ENCODE measurements at places on chromosomes 7 and 10.

DNA sequence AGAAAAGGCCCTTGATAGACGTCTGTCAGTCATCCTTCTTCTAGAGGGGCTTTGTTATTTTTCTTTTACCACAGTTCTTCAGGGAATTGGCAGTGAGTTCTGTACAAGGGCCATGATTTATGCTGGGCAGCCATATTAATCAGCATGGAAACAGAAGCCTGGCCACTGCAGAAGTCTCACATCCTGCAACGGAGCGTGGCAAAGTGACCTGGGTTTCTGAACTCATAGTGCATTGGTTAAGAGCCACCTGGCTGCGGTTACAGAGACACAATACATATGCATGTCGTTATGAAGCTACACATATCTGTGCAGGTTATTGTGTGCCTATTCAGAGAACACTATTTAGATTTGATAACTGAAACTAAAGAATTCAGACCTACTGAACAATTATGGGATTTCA lies 419.4 kb upstream of the CELF2 start:
- no peak for DNase-seq

DNA sequence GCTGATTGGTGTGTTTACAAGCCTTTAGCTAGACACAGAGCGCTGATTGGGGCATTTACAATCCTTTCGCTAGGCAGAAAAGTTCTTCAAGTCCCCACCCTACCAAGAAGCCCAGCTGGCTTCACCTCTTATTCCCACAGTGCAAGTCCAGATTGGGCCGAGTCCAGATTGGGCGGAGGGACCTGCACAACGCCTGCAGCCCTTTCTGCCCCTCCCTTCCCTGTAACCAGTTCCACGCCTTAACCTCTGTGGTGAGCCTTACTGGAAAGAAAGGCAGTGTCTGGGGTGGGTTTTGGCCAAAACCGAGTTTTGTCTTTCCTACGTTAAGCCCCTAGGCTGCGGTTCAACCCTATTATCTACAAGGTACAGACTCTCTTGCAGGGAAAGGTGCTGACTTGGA lies 268.7 kb downstream of the ZEB1 start:
- DNase-seq = no peak

DNA sequence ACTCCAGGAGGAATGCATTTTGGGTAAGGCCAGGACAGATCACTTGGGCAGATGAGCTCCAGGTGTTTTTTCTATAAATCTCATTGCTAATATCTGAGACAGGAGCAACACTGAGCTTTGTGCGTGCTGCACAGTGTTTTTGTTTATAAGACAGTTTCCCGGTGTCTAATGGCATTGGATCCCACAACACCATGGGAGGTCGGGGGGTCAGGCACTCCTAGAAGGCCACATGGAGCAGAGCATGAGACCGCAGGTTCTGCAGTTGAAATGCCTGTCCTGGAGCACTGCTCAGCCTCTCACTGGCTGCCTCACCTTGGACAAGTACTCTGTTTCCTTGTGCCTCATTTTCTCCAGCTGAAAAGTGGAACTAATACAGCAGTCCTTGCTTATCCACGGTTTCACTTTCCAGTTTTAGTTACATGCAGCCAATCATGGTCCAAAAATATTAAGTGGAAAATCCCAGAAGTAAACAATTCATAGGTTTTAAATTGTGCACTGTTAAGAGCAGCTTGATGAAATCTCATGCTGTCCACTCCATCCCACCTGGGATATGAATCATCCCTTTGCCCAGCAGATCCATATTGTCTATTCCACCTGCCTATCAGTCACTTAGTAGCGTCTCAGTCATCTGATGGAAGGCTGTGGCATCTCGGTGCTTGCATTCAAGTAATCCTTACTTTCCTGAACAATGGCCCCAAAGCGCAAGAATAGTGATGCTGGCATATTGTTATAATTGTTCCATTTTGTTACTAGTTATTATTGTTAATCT lies 35.2 kb downstream of the ATXN7L1 start:
- DNase-seq = no peak

DNA sequence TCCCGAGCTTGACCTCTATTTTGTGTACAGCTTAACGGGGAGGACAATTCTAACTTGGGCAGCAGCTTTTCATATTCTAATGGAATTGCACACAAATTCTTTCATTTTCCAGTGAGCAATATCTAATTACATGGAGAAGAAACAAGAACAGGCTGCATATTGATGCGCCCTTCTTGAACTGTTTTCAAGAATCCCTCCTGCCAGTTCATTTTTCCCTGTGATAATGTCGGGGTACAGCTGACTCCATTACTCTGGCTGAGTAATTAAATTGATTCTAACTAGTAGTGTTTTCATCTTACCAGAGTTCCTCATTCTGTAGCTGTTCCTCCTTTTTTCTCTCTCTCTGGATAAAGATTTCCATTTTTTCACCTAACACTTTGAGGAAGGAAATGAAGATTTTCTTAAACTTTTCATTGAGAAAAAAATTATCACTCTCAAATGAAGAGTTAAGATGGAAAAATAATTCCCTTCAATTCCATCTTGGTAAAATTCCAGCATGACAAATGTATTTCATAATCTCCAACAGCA lies 190.9 kb downstream of the FANK1 start:
- DNase-seq = no peak

DNA sequence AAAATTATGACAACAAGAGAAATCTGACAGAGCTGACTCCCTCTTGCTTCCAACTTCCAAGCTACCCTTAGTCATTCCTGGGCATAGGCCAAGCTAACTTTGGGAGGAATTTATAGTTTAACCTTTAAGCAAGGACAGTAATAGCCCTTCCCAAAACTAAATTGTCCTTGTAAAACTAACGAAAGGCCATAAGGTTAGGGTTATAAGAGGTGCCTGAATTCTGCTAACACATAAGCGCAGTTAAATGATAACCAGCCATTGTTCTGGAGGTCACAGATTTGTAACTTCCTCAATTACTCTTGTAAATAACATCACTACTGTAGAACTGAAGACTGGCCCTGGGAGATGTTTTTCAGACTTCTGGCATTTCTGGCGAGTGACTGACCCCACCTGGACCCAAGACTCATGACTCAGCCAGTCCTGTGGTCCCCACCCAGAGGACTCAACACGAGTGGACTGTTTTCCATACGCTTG lies 481.2 kb downstream of the KCNMA1 start:
- no peak for DNase-seq

GRCh38 chr10:17736223-17736622 lies 15.8 kb upstream of the TMEM236 start:
- no peak for DNase-seq

DNA sequence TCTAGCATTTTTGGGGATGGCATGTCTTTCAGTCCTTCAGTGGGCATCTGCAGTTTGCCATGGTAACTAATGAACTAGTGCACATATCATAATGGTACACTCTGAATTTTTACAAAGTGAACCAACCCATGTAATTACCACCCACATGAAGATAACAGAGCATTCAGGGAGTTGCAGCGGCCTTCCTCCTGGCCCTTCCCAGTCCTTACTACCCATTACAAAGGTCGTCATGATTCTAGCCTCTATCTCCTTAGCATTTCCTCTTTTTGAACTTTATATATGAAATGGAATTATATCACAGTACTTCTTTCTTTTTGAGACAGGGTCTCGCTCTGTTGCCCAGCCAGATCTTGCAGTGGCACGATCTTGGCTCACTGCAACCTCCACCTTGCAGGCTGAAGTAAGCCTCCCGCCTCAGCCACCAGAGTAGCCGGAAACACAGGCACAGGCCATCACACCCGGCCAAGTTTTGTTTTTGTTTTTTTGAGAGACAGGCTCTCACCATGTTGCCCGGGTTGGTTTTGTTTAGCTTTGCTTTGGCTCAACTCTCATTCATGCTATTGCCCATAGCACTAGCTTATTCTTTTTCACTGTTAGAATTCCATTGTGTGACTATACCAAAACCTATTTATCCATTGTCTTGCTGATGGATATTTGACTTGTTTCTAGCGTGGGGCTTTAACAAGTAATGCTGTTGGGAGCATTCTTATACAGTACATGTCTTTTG lies 79.2 kb downstream of the APBB1IP start:
- no peak for DNase-seq

- no peak for DNase-seq
Observed at GRCh38 chr7:132446260-132446659, 130.0 kb downstream of the PLXNA4 start.

GRCh38 chr10:32004161-32004591 lies 52.0 kb downstream of the KIF5B start:
- peak; percentile 26 for DNase-seq

GRCh38 chr7:57772126-57772924 lies 322.3 kb downstream of the ZNF716 start:
- no peak for DNase-seq

GRCh38 chr10:45443101-45444009 lies 69.3 kb downstream of the ALOX5 start:
- no peak for DNase-seq

GRCh38 chr7:13057462-13058200 lies 370.2 kb downstream of the ARL4A start:
- no peak for DNase-seq

DNA sequence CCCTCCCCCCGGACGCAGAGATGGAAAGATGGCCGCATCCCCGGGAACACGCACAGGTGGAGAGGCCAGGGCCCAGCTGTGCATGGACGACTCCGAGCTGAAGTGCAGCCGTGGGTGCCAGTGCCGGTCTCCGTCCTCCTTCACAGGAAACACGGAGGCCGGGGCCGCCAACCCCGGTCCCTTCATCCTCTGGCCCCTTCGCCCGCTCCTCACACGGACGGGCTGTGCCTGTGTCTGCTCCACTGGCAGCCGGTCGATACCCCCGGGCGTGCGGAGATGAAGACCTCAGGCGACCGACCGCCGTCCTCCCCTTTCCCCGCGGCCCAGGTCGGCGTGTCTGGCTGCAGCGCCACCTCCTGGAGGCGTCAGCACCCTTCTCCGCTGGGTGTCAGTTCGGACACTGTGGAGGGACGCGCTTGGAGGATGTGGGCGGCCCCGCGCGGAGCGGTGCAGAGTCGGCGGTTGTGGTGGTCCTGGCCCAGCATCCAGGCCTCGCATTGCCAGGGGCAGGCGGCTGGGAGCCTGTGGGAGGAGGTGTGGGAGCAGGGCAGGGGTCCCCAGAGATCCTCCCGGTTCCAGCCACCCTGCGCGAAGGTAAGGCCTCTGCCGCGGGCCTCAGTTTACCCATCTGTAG lies 9.9 kb downstream of the ZNF511 start:
- no peak for DNase-seq

DNA sequence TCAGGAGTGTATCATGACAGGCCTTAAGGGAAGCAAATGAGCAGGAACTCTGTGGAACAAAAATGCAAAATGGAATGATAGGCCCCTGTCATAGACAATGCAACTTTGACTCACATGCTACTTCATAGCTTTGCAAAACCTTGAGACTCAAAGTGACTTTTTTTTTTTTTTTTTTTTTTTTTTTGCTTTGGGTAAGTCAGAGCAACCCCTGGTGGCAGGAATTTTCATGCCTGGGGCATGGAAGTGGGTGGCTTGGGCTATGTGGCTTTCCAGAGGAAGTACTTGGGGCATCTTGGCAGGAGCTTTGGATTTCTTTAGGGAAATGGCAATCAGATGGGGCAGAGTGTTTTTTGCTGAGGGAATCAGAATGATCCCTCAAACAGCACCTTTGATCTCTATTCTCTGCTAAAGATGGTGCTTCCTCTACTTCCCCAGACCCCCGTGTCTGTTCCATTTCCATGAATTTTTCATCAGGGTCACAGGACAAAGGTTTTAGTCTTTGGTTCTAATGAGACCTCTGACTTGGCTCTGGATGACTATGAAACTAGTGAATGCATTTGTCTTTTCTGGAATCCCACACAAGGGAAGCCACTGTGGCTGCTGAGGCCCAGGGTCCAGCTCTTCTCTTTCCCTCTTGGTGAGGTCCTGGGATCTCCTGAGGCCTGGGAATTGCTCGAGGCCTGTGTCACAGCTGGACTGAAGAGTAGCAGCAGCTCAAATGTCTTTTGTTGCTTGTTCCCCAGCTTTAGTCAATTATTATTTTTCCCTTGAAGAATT lies 62.8 kb downstream of the TACC2 start:
- no peak for DNase-seq

GRCh38 chr7:106038916-106039315 lies 73.2 kb downstream of the SYPL1 start:
- no peak for DNase-seq

DNA sequence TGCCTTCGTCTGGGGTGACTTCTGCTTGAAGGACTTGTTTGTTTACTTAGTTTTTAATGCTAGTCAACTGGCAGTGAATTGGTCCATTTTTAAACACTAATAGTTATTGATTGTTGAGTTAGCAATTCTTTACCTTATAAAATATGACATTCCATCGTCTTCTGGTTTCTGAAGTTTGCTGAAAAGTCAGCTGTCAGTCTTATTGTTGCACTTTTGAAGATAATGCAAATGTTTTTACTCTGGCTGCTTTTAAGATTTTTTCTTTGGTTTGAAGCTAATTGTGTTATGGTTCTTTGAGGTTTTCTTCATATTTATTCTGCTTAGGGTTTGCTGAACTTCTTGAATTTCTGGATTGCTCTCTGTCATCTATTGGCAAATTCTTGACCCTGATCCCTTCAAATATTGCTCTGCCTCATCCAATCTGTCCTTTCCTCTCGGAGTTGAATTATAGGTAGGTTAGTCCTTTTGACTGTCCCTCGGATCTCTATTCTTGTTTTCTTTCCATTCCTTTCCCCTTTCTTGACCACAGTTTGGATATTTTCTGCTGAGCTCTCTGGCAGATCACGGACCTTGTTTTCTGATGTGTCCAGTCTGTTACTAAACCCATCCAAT lies 24.2 kb downstream of the MGMT start:
- DNase-seq = no peak

- no peak for DNase-seq
Observed at GRCh38 chr10:88012641-88013040, 149.2 kb downstream of the PTEN start.

DNA sequence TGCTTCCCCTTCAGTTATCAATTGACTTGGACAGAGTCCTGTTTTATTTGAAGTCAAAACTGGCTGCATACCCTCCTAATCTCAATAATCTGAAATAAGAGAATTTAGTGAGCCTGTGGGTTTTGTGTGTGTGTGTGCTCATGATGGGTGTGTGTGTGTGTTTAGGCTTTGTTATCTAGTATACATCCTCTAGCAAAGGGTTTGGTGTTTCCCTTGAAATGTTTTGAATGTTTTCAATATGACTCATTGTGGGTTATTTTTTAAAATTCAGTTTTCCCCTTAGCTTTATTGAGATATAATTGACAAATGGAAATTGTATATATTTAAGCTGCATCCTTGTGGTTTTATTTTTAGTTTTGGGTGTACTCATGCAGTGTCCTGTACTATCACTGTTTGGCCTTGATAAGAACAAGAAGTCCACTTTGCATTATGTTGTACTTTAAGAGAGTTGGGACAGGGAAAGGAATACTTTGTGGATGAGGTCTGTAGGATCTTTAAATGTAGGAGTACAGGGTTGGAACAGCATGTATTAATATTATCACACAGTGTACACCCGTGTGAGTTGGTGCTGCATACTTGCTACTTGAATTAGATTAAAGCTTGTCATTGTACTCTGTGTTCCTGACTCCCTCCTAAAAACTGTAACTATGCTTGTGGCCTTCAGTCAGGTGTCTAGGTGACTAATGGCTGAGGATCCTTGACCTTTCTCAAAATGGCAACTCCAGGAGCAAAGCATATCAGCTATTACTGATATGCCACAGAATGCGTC lies 58.3 kb downstream of the VCL start:
- no peak for DNase-seq
